ENCODE measurements at places on chromosomes 2 and 18.

DNA sequence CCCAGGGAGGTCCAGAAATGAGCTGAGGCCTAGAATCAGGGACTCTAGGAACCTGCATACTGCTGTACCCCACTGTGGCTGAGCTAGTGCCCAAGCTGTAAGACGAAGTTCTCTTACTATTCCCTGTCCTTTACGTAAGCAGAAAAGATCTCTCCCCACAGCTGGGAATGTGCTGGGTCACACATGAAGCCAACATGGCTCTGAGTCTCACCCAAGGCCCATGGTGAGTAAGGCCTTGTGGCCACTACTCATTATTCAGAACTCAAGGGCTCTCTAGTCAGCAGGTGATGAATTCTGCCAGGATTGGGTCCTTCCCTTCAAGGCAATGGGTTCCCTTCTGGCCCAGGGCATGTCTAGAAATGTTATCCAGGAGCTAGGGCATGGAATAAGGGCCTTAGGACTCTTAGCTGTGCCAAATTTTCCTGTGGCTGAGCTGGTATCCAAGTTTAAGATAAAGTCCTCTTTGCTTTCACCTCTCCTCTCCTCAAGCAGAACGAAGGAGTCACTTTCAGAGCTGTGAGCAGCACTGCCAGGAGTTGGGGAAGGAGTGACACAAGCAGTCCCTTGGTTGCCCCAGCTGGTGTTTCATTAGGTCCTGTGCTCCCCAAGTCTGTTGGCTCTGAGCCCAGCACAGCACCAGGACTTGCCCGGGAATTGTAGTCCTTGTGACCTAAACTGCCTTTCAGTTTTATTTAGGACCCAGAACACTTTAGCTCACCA, 707.6 kb downstream of the SLC4A3 start:
- no peak for DNase-seq

GRCh38 chr2:160253440-160254188, 53.5 kb upstream of the ITGB6 start:
- DNase-seq: no peak

GRCh38 chr2:218877891-218878290, 2.8 kb upstream of the WNT10A start:
- DNase-seq: no peak

DNA sequence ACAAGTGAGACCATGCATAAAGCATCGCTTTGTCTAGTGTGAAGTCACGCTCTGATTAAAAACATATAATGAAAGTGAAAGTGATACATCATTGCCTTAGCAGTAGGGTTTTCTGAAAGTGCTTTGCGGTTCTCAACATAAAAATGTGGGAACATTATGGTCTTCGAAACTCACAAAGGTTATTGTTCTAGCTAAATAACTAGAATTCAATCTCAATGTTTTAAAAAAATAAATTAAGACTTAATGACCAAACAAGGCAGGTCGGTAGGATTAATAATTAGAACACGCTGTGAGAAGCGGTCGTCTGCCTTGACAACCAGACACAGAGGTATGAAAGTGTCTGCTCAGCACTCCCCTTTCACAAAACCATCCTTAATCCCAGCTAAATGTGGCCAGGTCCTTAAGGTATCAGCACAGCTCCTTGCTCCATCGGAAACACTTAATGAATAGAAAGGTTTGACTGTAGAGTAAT, 42.2 kb downstream of the KLHL14 start:
- peak; percentile 12 for DNase-seq

DNA sequence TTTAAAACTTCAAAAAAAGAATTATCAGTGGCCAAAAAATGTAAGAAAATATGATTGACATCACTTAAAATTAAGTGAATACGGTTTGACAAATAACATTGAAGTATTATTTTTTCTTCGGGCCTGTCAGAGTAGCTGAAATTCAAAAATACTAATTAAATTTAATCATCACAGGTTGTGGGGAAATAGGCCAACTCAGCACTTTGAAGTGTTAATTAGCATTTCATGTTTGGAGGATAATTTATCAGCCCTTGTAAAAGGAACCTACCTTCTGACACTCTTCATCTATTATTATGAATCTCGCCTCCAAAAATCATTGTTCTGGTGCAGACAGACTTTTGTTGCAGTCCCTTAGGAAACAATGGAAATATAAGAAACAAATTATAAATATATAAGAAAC, 17.6 kb upstream of the OR6B3 start:
- DNase-seq: no peak

GRCh38 chr2:36834731-36835524, 131.4 kb downstream of the STRN start:
- DNase-seq: no peak

DNA sequence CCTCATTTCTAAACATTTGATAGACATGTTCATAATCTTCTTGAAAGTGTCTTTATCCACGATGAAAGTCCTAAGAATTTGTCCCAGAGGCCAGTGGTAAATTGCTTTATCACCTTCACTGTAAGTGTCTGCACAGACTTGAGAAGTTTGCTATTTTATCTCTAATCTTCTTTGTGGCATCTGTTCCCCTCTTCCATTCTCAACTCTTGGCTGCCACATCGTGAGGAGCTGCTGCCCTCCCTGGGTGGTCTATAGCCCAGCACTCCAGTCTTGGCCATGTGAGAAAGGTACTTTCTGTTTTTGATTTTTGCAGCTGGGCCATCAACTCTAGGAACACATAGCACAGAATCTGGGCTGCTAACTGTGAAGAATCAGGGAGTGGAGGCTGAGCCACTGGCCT, 45.5 kb downstream of the SLC14A2 start:
- DNase-seq: no peak

DNA sequence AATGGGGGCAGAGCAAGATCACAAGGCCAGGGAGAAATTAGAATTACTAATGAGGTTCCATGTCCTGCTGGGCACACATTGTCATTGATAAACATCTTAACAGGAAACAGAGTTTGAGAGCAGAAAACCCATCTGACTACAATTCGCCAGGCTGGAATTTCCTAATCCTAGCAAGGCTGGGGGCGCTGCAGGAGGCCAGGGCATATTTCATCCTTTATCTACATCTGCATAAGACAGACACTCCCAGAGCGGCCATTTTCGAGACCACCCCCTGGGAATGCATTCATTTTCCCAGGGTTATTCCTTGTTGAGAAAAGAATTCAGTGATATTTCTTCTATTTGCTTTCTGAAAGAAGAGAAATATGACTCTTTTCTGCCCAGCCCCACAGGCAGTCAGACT, 152.7 kb downstream of the SUCLG1 start:
- DNase-seq: no peak

- no peak for DNase-seq
Observed at GRCh38 chr2:94869131-94869530, 2.1 kb upstream of the TEKT4 start.

DNA sequence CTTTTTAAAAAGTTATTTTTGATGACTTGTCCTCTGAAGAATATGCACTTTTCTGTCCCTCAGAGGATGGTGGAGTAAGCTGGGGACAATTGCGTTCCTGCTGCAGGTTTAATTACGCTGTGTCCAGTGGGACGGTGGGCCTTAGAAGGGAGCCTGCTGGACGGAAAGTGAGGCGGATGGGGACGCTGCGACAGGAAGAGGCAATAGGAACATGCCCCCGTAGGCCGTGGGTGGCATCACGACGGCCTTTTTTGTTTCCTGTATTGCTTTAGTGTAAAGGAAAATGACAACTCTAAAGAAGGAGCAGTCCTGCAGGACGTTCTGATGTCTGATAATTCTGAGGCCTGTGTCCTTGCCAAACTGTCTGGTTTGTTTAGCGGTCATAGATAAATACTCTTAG, 121.6 kb downstream of the NFATC1 start:
- DNase-seq: peak; percentile 34

DNA sequence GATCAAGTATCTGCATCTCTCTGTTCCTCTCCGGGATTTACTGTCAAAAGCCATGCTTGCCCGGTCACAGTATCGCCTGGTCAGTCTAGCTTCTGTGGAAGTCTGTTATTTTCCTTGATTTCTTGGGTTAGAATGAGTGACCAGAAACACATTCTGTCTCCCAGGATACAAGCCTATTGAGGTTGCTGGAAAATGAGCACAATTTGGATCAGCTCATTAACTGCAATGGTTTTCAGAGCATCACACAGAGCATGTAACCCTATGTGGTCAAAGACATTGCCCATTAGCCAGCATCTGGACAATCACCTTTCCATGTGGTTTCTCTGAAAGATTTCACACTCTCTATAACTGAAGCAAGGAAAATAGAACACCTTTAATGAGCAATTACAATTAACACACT, 124.2 kb upstream of the FAM98A start:
- no peak for DNase-seq
